Vagina (tissue), 2 donors: ENCODE measurements at places on chromosomes 7 and 10. TPM values are rescaled to one million over a fixed set of nuclear protein-coding genes. Genes with fewer than 3 reads are reported as not detected.

- DNase-seq: no peak
These were observed 28.9 kb upstream of the INHBA start for GRCh38 chr7:41731493-41732435.

Gene DLX6
- not detected for total RNA-seq

Gene RNF32
- not detected for total RNA-seq

Gene TMEM225B
- 1.2 TPM for total RNA-seq
